ENCODE measurements at places on chromosomes 7 and 10.

GRCh38 chr7:19519443-19520021 is 189.3 kb downstream of the POLR1F start:
- no peak for DNase-seq

DNA sequence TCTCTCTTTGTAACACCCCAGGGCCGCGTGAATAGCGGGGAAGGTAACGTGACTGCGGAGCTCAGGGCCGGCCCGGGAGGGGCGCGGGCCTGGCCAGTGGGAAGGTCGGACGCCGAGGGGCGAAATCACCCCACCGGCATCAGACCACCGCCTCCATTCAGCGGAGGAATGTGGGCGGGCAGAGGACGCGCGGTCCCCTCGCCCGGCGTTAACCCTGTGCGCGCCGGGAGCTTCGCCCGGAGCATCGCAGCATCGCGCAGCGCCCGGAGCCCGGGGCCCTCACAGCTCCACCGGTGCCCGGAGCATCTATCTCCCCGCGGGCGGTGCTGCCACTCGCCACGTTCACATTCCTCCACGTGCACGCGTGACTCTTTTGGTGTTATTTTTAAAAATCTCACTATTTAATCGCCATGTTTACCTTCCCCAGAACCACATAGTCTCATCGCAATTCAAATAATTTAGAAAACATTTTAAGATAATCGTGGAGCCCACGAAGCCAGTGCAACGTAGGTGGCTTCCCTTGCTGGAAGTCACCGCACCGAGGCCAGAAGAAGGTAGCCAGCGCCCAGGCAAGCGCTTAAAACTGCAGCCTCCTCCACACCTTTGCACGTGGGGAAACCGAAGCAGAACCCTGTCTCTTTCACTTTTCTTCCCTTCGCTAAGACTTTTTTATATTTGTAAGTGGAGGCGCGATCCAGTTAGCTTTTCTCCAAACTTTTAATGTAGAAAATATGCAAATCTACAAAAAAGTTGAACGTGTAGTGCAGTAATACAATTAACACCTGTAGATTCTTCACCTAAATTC is 21.8 kb downstream of the FGFBP3 start:
- DNase-seq, result no peak

DNA sequence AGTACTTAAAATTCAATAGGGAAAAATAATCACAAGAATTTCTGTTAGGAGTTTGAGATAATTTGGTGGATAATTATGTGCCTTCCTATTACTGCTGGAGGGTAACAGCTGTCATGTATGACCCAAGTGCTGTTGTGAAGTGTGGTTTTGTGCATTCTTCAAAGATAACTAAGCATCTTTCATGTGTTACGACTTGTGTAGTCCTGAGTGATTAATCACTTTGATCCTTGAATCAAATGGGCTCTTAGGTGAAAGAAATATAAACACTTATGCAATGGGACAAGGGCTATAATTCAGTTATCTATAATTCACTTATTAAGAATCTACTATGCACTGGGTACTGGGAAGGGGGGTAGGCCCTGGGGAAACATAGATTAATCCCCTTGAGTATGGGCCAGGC is 89.0 kb downstream of the CH25H start:
- DNase-seq, result no peak

DNA sequence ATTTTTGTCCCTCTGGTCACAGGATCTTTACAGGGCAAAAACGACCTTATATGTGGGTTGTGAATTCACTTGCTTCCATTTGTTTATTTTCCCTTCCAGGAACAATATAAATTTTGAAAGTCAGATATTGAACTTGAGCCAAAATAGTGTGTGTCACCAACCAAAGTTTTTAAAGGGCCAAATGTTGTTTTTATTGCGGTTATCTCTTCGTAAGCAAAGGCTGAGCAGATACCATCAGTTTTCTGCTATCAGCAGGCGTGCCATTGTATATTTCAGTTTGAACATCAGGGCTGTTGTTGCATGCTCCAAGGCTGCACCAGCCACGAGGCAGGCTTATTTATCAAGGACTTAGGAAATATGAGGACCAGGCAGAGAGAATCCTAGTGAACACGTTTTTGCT is 160.3 kb downstream of the PAXIP1 start:
- no peak for DNase-seq

GRCh38 chr7:15087771-15088170 is 185.2 kb upstream of the DGKB start:
- DNase-seq, result no peak
